Foreskin fibroblast (primary cell): ENCODE measurements at places on chromosomes 3 and 15.

DNA sequence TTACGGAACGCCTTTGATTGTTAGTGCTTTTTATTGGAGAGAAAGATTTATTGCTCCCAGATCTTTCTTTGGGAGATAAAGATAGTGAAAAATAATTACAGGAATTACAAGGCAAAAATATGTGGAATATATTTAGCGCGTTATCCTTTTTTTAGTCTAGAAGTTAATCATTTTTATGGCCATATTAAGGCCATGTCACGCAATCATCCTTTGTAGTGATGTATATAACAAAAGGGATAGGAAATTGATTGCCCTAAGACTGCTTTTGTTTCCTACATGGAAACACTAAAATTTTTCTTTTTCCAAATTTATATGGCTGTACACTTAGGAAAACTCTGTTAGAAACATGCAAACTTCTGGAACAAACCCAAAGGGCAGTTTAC is 1.5 kb downstream of the TRPC1 start:
- DNase-seq, result no peak

- peak; percentile 64 for DNase-seq
Measured at GRCh38 chr15:51401872-51402517, 60.5 kb downstream of the GLDN start.

GRCh38 chr15:41788262-41788661 is 14.0 kb downstream of the MAPKBP1 start:
- DNase-seq, result no peak

DNA sequence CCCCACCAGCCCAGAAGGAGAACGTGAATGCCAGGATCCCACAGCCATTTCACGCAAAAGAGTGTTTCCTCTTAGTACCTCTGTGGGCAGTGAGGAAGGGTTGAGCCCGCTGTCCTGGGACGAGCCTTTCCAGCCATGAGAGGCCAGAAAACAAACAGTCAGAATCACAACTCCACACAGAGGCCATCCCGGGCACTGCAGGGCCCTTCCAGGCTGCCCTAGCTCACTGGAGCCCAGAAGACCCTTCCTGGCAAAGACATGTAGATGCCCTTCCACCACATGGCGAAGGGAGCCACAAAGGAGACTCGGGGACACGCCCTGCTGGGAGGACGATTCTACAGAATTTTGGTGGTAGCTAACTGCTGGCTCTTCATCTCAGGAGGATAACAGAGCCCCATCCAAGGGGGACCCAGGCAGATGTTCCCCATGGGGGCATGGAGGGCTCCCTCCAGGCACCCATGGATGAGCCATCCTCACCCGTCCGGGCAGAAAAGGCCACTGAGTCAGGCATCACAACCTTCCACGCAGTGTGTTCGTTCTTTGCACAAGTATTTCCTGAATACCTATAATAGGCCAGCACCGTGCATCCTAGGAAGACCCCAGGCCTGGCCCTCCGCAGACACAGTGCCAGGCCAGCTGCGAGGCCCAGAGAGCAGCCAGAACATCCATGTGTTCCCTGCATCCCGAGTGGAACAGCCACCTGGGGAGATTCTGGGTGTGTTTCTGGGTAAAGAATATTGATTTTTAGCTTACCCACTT is 47.2 kb downstream of the SLC12A8 start:
- peak; percentile 53 for DNase-seq

- DNase-seq, result no peak
Measured at GRCh38 chr3:163043074-163043473, 1546.5 kb downstream of the OTOL1 start.

DNA sequence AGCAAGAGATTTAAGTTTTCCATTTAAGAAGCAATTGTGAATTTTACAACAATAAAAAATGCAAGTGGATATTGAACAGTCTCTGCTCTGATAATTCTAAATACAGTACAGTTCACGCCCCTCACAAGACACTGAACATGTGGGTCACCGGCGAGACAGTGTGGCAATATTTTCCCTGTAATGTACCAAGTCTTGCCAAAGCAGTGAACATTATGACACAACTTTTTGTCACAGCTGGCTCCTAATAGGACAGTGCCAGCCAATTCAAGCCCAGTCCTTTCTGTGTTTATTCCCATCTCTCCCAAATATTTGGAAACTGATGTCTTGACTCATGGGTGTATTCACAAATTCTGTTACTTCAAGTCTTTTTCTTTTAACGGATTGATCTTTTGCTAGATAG is 62.3 kb downstream of the PPARG start:
- DNase-seq, result peak; percentile 44

DNA sequence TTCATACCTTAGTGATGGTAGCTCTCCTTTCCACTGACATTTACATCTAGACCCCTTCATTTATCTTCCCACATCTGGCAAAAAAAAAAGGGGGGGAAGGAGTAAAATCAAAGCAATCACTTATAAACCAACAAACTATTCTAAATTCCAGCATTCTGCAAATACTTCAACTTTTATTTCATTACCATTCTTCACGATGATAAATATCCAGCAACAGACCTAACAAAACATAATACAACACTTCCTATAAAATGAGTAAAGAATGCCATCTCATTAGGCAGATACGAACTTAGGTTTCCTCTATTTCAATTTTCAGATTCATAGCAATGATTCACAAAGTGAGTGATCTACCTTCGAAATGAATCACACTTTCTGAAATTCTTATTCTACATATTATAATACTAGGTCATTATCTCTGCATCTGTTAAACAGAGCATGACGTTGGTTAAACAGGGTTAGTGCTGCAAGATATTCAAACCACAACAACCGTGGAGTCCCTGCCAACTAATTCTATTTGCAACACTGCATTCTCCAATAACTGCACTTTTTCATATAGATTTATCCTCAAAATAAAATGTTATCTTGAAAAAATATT is at the start of gene LRRFIP2:
Gene LRRFIP2, minus strand, starts transcription at position 51 of the 595 bp plus-strand sequence. CDS start 25,599 bp downstream, outside the sequence.
- peak; percentile 56 for DNase-seq

GRCh38 chr3:142849148-142849547 is 39.7 kb downstream of the PCOLCE2 start:
- DNase-seq, result no peak

- peak; percentile 88 for DNase-seq
Measured at GRCh38 chr15:22968366-22968765, 11.8 kb downstream of the CYFIP1 start.

DNA sequence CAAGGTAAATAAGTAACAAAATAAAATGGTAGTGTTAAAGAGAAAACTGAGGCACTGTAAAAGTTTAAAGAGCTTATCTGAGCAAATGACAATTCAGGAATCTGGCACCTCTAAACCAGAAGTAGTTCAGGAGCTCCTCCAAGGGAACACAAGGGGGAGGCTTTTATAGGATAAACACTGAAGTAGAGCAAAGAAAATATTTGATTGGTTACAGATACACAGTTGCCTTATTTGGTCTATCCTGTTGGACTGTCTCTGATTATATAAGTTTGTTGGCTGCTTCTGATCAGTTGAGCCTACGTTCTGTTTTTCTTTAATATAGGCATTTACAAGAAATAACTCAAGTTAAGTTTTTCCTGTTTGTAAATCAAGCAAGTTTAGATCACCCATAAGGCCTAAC is 146.9 kb downstream of the ERC2 start:
- no peak for DNase-seq

DNA sequence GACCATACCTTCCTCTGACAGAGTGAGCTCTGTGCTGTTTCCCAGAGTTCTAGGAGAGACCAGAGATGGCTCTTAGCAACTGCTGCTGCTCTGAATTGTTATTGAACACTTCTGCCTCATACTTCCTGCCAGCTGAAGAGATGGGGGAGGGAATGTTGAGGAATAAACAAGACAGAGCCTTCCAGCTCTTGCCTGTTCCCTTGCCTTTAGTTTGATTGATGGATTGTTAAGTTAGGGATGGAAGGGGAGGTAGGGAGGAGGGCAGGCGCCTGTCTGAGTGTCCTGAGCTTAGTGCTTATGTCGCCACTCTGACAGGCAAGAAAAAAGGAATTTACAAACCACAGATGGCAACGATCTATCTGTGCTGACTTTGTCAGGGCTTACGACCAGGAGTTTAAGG is 42.8 kb downstream of the ZNF609 start:
- no peak for DNase-seq

DNA sequence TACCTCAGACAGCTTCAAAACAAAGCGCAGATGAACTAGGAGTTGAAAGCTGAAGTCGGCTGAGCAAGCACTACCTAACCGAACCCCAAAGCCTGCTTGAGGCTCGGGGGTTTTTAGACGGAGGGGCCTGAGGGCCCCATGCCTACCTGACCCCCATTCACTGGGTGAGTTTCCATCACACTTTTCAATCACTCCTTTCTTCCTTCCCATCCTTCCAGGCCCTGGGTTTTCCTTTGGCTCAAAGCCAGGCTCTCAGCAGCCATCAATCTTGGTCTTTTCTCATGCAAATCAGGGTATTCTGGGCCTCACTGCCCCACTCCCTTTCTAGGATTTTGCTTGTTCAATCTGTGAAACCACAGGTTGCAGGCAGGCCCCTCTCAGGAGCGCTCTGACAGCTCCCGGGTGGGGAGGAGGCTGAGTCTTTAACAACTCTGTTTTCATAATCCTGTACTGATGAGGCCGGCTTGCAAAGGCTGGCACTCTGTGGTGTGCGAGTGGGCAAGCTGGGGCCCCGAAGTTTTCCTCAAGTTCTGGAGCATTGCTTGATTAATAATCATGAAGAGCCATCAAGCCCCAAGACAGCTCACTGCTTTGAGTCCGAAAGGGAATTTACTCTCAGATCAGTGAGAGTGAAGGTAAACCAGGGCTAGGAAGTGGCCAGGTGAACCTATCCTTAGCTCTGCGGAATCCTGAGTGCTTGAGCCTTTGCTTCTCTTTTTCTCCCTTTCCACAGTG is 97.6 kb downstream of the FRMD4B start:
- DNase-seq, result no peak

DNA sequence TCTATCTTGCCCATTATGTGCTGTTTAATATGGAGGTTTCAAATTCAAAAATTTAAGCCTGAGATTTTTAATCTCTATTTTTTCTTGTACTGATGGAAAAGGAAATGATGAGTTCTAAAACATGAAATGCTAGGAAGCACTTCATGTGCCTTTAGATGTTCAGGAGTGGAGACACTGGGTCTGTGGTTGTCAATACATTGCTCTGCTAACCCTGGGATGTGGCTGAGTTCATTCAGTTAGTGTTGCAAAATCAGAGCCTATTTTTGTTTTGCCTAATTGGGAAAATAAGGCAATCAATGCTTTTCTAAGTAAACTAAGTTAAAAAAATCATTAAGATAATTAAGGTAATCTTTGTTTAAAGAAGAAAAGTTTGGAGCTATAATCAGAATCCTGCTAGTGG is 83.1 kb downstream of the DIPK2A start:
- DNase-seq, result peak; percentile 37

- no peak for DNase-seq
Measured at GRCh38 chr15:46309914-46310313, 675.1 kb downstream of the SQOR start.

GRCh38 chr3:23308986-23309625 is 106.0 kb downstream of the UBE2E2 start:
- DNase-seq, result no peak

DNA sequence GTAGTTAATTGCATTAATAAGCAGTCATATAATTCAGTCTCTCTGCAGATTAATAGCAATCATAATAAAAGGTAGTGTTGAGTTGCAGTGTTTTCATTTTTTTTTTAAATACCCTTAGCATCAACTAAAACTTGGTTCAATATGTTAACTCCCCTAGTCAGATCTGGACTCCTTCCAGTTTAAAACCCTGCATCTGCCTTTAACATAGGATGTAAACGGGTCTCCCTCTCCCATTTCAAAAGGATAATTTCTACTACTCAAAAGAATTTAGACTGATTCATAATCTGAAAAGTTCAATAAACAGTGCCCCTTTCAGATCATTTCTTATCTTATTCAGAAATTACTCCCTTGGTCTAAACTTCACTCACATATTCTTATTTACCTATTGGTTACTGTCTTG is 11.4 kb downstream of the CPOX start:
- no peak for DNase-seq

DNA sequence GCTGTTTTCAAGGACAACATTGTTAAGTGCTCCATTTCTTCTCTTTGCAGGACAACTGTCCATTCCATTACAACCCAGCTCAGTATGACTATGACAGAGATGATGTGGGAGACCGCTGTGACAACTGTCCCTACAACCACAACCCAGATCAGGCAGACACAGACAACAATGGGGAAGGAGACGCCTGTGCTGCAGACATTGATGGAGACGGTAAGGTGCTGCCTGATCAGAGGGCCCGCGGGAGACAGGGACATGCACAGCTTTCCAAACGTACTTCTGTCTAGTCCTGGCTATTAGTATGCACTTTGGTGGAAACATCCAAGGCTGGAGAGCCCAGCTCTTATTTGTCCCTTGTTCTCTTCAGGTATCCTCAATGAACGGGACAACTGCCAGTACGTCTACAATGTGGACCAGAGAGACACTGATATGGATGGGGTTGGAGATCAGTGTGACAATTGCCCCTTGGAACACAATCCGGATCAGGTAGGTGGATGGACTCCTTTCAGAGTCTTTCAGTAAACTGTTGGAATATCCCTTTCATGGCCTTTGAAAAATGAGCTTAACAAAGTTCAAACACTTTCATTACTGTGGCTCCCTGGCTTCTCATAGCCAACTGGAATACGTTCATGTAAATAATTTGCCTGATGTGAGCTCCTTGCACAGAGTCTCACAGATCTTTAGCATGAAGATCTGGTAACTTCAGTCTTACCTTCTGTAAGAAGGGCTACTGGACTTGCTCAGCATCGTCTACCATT is 10.4 kb downstream of the THBS1 start:
- DNase-seq, result no peak

- no peak for DNase-seq
Measured at GRCh38 chr3:10814623-10815022, 1.4 kb upstream of the SLC6A11 start.

GRCh38 chr3:82999777-83000176 is 1238.3 kb upstream of the GBE1 start:
- DNase-seq, result no peak

DNA sequence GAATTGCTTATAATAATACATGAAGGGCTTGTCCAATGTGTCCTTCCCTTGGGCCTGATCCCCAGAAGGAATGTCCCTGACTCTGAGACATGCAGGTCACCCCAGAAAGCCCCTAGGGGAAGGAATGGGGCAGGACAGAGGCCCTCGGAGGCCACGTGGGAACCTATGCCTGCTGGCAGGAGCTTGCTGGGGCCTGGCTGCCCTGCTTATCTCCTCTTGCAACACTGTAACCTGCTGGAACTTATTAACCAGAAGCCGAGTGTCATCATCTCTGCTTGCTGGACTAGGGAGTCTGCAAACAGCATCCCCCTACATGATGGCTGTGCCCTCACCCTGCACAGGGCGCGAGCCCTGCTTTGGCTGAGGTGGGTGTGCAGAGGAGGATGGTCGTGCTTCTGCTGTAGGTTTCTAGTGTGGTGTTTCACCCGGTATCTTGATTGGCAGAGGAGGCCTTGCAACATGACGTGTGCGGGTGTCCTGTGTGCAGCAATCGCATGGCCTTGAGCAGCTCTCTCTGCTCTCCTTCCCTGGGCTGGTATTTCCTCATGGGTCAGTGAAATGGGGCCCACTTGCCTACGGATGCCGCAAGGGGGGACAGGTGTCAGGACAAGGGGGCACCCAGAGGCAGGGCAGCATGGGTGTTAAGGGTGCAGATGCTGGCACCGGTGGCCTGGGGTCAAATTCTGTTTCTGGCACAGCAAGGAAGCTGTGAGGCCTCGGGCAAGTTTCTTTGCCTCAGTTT is 5.0 kb downstream of the CHST13 start:
- DNase-seq, result peak; percentile 19
